ENCODE measurements at places on chromosomes 5 and 9.

- no peak for DNase-seq
Observed at GRCh38 chr9:78298046-78298765, 1.3 kb downstream of the PSAT1 start.

DNA sequence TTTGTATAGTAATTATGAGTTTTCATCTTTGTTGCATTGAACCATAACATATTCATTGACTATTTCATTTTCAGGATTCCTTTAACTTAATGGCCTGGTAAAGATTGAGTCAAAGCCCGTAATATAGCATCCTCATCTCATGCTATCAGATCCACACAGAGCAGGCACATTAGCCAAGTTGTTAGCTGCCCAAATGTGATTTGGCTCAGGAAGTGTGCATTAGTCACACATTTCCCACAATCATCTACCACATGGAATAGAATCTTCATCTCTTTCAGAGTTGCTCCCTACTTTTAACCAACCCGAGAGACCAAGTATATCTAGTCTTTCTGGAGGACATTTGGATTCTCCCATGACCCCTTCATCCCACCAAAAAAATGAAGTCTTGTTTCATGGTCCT is 481.0 kb upstream of the PTGER4 start:
- no peak for DNase-seq

DNA sequence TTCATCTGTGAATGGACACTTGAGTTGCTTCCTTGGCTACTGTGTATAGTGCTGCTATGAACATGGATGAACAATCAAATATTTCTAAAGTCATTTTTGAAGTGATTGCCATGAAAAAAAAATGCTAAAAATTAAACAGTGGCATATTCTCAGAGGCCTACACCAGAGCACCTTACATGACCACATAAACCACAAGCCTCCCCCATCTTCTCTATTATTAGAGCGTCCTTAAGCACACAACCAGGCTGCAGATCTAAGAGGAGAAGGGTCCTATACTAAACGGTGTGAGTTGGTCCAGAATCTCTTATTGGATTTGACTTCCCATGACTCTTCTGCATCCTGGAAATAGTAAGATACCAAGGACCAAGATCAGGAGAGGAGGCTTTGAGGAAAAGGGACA is 34.3 kb downstream of the PCA3 start:
- DNase-seq, result no peak

DNA sequence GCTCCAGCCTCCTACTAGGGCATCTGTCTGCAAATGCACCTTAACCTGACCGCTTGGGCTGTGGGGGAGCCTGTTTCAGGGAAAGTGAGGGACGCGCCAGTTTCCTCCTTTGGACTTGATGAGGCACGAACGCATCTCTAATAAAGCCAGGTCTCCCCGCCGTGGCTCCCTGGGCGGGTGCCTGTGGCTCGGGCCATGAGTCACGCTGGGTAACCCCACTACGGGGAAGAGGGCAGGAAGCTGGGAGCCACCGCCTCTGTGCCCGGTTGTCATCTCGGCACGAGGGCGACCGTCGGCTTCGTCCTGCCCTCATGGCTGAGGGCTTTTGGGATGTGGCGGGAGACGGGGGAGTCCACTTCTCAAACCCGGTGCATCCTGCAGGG is 12.1 kb downstream of the NOTCH1 start:
- no peak for DNase-seq

GRCh38 chr9:129865668-129866320 is 30.5 kb downstream of the USP20 start:
- no peak for DNase-seq

GRCh38 chr9:84140535-84141101 is 160.0 kb downstream of the RMI1 start:
- DNase-seq, result no peak

GRCh38 chr9:27683181-27683580 is 109.9 kb upstream of the C9orf72 start:
- no peak for DNase-seq

- no peak for DNase-seq
Observed at GRCh38 chr5:132302413-132302812, 8.2 kb downstream of the SLC22A4 start.

DNA sequence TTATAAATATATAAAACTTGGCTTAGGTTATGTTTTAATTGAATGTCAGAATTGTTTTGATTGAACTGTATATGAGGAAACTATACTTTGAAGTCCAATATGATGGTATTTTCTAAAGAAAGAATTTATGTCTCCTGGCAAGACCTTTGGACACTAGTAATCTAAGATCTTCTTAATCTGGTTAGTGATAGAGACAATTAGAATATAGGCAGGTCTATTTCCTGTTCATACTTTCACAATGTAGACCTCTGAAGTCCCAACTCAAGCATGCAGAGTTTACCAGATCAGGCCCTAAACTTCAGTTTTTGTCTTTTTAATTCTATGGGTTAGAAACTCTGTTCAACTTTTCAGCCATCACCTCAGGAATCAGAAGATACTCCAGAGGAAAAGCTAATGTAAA is 6.9 kb upstream of the TMEM161B start:
- DNase-seq, result no peak

GRCh38 chr9:134728021-134728795 is 86.6 kb downstream of the COL5A1 start:
- no peak for DNase-seq

- DNase-seq, result no peak
Observed at GRCh38 chr9:95788521-95788991, 86.9 kb upstream of the ERCC6L2 start.

DNA sequence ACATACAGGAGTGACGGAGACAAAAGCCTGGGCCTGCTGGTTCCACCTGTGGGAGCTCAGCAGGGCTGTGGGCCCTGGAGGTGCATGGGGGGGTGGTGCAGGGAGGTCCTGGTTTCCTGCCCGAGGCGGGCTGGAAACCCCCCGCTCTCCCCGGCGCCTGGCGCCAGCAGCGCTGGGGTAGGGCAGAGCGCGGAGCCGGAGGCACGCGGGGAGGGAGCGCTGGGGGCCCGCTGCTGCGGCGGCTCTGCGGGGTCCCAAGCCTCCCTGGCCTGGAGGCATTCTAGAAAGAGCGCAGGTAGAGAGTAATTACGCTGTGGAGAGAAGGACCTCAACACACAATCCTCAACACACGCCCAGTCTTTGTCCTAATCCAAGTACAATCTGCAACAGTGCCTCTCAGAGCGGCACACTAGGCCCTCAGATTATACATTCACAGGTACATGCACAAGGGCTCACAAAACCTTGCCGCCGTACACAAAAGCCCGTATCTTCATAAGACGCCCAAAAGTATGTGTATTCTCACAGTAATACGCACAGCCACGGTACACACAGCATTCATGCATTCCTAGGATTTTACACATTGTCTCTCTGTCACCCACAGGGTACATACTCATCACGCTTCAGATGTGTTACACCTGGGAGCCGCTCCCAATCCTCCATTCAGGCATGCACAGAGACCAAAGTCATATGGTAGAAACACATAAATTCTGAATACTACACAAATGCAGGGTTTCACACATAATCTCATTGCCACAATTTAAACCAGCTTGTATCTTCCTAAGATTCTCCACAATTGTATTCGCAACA is 2.1 kb upstream of the HAND1 start:
- no peak for DNase-seq

DNA sequence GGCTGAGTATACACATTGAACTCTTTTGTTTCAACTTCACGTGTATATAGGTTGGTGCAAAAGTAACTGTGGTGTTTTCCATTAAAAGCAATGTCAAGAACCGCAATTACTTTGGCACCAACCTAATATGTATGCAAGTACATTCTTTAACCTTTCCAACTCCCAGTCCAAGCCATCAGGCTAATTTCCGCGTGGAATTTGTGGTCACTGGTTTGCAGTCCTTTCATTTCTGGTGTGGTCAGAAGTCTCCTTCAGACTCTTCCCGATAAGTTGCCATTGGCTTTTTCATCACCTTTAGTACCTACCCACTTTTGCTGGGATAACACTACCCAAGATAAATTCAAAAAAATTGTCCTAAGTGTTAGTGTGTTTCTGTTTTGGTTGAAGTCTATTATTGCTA is 84.0 kb downstream of the RGS3 start:
- DNase-seq, result no peak

GRCh38 chr9:97990259-97990658 is 7.1 kb downstream of the ANP32B start:
- DNase-seq, result no peak

GRCh38 chr9:136333486-136333885 is 6.1 kb downstream of the GPSM1 start:
- DNase-seq, result no peak

- no peak for DNase-seq
Observed at GRCh38 chr9:130912932-130913598, 16.5 kb upstream of the QRFP start.

- no peak for DNase-seq
Observed at GRCh38 chr5:97102010-97102470, 40.4 kb downstream of the LIX1 start.

DNA sequence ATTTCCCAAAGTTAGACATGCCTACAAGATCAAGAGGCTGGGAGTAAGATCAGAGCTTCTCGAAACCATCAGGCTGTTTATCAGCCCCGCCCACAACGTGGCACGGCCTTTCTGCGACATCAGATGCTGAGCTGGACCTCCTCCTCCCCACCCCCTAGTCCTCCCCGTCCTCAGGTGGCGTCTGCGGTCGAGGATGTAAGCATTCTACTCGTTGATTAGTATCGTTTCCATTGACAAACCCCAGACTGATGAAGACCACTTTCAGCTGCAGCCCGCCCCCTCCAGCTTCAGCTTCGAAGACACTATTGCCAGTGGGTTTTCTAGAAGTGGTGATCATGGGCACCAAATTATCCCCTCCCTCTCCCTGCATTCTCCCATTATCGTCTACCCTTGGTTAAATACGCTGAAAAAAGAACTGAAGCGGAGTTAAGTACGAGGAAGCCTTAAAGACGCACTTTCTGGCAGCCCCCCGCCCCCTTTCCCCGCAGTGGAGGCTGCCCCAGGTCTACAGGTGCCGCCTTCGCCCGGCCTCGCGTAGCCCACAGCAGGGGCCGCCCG is 1.1 kb downstream of the PPIC start:
- no peak for DNase-seq

GRCh38 chr5:103600086-103600485 is 37.5 kb upstream of the NUDT12 start:
- DNase-seq, result no peak

DNA sequence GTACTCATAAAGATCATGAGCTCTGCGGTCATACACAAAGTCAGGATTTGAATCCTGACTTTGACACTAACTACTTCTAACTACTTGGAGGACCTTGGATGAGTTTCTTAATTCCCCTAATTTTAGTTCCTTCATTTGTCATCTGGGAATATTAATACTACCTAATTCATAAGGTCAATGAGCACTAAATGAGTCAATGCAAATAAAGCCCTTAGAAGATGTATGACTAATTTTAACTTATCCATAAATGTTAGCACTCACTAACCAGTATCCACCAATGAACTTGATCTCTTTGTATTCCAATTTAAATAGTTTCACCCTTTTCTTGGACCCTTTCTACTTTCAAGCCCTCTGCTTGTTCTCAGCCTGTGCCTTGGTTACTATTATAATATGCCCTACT is 1106.4 kb downstream of the CDH18 start:
- no peak for DNase-seq

GRCh38 chr5:74370168-74370567 is 270.4 kb downstream of the ENC1 start:
- no peak for DNase-seq

DNA sequence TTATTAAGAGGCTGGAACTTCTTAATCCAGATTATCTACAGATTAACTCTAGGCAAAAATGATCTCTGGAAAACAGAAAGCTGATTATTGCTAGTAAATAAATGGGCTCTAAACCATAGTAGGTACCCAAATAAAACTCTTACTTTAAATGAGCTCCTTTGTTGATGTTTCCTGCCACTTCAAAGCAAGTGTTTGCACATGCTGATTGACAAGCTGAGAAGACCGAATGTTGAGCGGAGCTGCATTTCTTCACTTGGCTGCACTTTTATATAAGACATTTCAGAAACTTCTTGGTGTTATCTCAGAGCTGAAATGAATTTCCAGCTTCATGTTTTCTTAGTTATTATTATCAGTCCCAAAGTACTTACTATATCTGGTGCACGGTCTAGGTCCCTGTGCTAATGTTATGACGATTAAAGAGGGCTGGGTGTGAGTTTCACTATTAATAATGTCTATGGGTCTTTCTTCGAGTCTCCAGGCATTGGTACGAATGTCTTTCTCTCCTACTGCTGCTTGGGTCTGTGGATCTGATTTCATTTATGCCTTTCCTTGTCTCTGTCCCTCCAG is 58.6 kb upstream of the CTXN3 start:
- DNase-seq, result peak; percentile 24

- no peak for DNase-seq
Observed at GRCh38 chr5:124252191-124252638, 494.2 kb downstream of the ZNF608 start.

- DNase-seq, result no peak
Observed at GRCh38 chr5:158769696-158770095, 330.0 kb downstream of the EBF1 start.

DNA sequence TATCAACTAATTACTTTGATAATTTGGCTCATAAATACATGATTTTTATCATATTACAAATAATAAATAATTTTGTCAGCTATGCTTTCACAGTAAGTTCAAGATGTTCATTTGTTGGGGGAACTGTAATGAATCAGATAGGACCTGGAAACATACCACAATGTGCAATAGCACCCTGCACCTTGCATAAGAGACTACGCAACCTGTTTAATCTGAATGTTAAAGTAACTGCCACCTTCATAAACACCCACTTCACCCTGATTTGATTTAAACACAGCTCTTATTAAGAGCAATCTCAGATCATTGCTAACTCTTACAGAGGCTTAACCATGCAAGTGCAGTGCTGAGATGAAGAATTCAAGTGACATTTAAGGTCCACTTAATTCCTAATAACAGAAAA is 69.1 kb upstream of the GABRA1 start:
- DNase-seq, result no peak

DNA sequence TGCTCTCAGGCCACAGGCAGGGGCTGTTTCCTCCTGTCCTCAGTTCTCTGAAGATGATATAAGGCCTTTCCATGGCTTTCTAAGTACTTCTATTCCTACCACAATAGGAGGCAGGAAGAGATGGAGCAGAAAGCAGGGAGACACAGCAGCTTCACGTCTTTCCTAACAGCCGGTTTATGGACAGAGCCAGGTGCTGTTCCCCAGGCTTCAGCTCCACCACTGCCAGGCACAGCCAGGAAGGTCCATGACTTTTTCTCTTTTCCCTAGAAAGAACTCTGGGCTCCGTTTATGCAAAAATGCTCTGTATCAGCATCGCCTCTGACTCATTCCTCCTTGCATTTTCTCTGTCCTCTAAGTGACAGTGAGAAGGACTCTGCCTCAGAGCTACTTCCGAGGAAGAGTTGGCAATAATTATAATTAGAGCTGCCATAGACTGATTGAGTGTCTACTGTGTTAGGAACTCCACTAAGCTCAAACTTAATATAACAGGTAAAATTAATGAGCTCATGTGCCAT is 478.5 kb downstream of the RASEF start:
- DNase-seq, result no peak

Measured in thymus (tissue), 14 donors.